ENCODE measurements at places on chromosomes 12 and 14.

- DNase-seq, result no peak
Observed at GRCh38 chr12:64997858-64998257, 123.2 kb downstream of the WIF1 start.

DNA sequence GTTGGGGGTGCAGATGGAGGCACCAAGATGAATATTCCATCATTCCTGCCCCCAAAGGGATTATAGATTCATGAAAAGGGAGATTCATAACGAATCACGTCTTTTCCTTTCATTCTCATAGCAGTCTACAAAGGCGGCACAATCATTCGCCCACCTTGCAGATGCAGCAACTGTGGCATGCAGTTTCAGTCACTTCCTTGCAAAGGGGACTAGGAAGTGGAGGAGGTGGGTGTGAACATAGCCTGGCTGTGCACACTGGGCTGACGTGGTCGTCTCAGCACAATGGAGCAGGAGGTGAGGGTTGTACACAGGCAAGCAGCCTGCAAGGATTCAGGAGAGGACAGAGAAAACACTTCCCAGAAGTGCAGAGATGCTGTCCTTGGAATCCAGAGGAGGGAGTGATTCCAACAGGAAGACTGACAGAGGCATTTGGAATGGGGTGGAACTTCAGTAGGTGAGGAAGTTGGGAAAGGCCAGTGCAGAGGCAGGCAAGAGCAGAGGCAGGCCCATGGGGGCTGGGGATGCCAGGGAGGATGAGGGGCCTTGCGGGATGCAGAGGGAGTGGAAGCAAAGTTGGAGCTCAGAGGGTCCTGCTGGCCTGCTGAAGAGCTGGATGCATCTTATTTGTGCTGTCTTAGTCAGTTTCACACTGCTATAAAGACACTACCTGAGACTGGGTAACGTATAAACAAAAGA lies 21.9 kb upstream of the PPP2R5C start:
- DNase-seq, result no peak

- DNase-seq, result no peak
Observed at GRCh38 chr12:88435334-88436076, 144.8 kb downstream of the KITLG start.

DNA sequence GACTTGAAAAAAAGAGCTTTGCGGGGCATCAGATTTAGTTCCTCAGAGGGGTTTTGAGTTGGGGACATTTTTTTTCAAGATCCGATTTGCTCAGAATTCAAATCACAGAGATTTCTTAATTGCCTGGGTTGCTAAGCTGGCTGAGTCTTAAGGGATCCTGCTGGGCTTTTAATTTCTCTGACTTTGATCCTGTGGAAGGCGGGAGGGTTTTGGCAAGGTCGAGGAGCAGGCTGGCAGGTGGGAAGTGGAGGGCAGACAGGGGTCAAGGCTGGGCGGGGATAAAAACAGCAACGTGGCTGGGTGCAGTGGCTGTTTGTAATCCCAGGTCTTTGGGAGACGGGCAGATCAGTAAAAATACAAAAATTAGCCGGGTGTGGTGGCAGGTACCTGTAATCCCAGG lies 33.5 kb upstream of the CCDC63 start:
- no peak for DNase-seq

DNA sequence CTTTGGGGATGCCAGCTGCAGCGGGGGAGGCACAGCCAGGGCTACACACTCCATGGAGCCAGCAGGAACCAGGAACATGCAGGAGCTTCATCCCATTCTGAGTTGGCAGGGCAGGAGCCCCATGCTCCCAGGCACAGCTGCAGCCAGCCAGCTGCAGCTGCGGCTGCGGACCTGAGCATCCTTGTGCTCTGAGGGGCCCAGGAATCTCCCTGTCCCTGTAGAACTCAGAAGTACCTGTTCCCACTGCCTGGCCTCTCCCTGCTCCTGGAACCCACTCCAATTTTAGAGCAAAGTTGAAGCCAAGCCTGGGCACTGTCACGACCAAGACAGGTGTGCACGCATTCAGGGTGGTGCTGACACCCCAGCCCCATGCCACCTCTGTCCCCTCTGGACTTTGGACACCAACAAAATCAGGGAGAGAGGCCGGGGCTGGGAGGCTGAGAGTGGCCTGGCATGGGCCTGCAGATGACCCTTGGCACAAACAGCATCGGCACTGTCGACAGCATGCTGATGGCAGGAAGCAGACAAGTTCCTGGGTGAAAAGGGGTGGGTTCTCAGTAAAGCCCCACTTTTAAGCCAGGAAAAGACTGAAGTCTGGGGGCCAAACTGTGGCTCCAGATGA lies 257.3 kb upstream of the LRFN5 start:
- no peak for DNase-seq

GRCh38 chr12:104219908-104220404 lies 4.4 kb downstream of the TXNRD1 start:
- DNase-seq, result peak; percentile 62

GRCh38 chr12:67881565-67881964 lies 107.7 kb upstream of the IFNG-AS1 start:
- no peak for DNase-seq

DNA sequence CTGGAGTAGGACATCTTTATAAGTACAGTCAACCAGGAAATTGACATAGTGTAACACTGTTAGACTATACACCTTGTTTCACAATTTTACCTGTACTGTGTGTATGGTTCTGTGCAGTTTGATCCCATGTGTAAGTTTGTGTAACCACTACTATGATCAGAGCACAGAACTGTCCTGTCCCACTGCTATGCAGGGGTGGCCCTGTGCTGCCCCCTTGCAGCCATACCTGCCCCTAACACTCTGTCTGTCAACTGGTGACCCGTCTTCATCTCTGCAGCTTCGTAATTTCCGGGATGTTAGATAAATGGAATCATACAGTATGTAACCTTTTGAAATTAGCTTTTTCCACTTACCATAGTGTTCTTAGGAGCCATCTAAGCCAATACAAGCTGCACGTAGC lies 58.7 kb upstream of the RD3L start:
- DNase-seq, result peak; percentile 26

GRCh38 chr14:93234798-93235197 lies 27.7 kb downstream of the UBR7 start:
- DNase-seq, result no peak

- DNase-seq, result no peak
Observed at GRCh38 chr14:58078471-58078870, 73.5 kb downstream of the ARMH4 start.

DNA sequence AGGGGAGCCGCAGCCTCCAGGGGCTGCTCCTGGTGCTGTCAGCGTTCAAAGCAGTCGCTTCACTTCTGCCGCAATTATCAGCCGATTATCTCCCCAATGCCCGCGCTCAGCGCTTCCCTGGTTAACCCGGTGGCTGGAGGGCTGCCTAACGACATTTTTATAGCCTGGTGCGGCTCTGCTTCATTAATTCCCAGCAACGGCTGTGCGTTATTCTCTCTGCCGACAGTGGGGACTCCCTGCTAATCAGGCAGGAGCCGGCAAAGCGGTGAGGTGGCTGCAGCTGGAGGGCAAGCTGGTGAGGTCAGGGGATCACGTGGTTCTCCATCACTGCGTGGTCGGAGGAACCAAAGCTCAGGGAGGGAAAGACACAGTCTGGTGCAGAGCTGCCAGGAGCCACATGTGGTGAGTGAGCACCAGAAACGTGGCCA lies 62.9 kb downstream of the GLRX5 start:
- no peak for DNase-seq

GRCh38 chr12:115638733-115639647 lies 638.5 kb downstream of the MED13L start:
- DNase-seq, result no peak

DNA sequence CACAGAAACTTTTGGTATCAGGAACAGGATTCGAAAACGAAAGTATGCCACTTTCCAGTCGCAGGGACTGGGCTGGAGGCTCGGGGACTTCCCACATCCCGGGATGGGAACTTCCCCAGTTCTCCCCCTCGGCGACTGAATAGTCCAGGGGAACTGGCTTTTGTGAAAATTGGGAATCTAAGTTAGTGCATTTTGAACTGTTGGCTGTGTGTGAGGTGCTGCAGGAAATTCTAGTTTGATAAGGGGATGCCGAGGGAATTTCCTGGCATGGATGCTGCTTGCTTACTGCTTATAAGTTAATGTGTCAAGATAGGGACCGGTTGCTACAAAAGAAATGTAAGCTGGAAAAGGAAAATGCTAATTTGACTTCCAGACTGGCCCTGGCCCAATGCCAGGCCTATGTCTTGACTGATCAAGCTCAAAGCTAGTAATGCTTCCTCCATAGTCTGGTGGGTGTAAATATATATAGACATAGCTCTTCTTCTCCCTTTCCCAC lies 73.4 kb upstream of the EIF5 start:
- DNase-seq, result no peak

DNA sequence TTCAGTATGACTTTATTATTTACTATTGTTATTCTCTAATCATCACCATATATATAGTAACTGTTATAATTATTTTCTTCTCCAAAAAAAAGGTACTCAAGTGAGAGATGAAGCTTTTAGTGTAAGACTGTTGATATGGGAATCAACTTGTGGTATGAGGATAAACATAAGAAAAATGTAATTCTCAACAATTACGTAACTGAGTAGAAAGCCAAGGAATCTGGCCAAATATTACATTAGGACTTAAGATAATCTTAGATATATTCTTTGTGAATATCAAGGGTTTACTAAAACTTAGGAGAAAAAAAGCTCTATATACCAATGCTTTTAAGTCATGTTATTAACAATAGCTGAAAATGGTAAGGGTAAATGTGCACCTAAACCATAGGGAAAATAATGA lies 13.3 kb downstream of the SENP1 start:
- no peak for DNase-seq

DNA sequence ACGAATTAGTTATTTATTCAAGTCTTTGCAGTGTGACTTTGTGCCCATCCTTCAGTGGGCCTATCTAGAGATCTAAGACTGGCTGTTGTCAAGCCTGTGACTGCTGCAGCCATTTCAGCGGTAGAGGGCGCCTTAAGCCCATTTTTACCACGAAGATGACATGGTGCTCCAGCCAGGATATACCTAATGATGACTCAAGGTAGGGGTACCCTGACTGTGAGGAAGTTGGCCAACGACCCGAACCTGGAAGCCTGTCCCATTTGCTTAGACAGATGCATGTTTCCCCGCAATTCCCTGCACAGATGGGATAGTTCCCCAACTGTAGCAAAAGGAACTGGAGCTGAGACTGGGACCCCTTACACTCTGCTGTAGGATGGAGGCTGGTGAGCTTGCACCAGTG lies 41.3 kb downstream of the RAB3IP start:
- no peak for DNase-seq

DNA sequence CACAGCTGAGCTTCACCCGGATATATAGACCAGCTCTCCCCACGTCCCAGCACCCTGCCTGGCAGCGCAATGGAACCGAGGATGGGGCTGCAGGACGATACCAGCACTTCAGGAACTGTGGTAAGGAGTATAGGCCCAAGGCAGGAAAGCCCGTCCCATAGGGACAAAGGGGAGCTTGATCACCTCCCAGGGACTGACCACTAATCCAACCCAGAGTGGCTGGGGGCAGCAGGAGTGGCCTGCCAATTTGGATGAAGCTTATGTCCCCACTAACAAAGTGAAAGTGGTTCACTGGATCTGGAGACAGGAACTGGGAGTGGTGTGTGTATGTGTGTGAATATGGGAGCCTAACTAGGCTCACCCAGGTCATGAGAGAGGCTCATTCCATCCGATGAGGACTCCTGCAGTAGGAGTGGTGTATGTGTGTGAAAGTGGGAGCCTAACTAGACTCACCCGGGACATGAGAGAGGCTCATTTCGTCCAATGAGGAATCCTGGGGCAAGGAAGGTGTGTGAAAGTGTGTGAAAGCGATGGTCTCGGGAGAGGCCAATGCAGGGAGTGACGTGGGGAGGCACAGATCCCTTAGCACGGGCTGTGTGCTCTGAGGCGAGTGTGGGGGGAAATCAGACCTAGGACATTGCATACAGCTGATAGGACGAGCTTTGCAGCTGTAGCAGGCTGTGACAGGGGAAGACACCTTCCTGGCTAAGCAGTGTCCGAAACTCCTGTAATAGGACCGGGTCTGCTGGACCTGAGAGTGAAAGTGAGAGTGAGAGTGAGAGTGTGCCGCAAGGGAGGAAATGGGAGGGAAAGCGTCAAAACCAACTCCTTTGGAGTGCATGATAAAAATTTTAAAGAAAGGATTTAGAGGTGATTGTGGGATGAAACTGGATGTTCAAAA lies 25.7 kb downstream of the KLRK1 start:
- no peak for DNase-seq
